ENCODE measurements at places on chromosomes 12 and 14.
A peak's percentile ranks its signal among the peaks of the same experiment; 100 is the strongest.

DNA sequence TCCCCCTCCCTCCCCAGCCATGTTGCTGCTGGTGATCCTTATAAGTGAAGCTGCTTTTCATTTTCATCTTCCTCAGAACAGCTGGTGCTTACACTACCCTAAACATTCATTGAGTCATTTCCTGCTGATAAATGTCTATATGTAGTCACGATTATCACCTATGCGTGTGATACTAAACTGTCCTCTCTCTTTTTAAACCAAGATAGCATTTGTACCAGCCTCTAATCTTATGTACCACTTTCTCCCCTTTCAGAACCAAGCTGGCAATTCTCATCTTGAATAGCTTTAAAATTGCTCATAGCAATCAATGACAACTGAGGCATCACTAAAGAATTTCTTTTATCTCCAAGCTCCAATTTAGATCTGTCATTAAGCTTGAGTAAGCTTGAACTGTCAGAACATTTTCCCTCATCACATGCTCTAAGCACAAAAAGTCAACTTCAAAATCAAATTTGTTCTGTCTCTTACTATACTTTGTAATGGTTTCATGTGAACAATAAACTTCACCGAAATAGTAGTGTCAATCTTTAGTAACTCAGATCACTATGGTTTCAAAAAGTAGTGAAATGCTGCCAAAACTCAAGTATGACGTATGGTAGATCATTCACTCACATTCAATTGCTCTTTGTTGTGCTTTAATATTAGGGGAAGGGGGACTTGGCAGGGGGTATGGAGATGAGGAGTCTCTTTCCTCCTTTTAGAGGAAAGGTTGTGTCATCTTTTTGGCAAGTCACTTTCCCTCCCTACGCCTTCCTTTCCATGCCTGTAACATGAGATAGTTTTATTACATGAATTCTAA, 178.1 kb upstream of the NOVA1 start:
- DNase-seq, result no peak

DNA sequence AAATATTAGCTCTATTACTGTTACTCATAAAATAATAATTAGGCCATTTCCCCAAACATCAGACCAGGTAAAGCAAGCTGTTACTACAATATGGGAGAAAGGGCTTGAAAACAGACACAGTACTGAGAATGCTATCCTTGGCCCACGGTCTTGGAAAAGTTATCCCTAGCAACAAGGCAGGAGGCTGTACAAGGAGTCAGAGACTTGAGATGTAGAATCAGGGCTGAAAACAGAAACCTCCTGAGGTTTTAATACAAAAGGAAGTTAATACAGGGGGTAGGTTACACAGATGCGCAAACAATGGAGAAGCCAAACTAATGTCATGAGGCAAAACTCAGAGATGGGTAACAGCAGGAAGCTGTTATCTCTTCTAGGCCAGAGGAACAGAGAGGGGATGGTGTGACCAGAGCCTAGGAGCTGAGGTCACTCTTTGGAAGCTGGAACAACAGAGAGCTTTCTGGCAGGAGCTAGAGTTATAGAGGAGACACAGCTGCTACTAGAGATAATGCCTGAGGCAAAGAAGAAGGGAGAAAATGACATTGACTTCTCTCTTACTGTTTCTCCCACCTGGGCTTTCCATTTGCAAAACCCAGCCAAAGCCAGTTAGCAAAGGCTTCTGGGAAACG, 248.8 kb downstream of the SUDS3 start:
- DNase-seq, result no peak

DNA sequence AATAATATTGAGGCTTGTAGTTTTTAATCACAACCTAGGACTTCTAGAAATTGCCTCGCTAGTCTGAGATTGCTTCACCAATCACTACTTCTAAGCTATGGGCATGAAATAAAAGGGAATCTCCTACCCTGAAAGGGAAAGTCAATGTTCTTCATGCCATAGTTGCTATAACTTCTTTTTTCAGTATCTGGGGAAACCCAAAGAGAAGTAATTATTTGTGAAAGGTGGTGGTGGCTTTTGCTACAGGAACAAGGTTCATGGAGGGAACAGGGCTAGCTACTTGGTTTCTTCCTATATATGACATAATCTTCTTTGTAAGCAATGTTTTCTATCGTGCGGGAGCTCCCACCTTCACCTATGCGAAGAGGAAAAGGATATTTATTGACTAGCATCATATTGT, 61.6 kb upstream of the DNM1L start:
- DNase-seq, result no peak

GRCh38 chr12:69046363-69046762, 113.4 kb upstream of the CPM start:
- no peak for DNase-seq

- no peak for DNase-seq
These were observed 499.7 kb downstream of the EGLN3 start for GRCh38 chr14:33451211-33451610.

DNA sequence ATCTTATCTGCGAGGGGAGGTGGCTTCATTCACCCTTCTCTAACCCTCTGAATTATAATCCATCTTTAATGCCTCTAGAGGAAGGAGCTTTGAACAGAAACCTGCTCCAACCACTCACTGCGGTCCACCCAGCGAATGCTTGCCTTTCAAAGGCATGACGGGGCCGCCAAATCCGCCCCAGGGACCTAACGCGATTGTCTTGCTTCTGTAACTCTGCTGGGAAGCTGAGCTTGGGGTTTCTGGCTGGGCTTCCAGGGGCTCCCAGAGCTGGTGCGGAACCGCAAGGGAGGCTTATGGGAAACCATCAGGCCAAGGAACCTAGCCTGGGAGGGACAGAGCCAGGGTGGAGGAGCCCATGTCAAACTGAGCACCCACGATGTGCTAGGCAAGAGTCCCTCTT, 231.2 kb upstream of the LHX5 start:
- no peak for DNase-seq

GRCh38 chr12:47120736-47121135, 41.0 kb upstream of the AMIGO2 start:
- DNase-seq, result no peak

DNA sequence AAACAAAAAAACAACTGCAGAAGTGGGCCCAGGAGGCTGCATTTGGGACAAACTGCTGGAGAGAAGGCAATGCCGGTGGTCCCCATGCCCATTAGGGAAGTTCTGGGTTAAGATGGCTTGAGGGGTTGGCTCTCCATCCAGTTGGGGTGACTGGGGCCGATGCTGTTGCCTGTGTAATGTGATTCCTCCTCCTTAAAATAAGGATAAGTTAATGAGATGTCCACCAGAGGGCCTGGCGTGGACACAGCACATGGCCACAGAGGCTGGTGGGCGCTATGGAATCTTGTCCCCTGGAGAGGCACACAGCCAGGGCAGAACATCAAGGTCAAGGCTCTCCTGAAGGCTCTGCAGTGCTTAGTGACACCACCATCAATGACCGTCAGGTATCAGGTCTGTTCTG, 1.0 kb upstream of the TESC start:
- peak; percentile 44 for DNase-seq
